Stimulated activated CD8-positive, alpha-beta memory T cell treated with anti-CD3 and anti-CD28 coated beads, Interleukin-15, amount 100 ng/mL, for 1 hour (primary cell): ENCODE measurements at places on chromosomes 12 and 14.

GRCh38 chr12:20211981-20212421 lies 156.3 kb upstream of the PDE3A start:
- no peak for DNase-seq

DNA sequence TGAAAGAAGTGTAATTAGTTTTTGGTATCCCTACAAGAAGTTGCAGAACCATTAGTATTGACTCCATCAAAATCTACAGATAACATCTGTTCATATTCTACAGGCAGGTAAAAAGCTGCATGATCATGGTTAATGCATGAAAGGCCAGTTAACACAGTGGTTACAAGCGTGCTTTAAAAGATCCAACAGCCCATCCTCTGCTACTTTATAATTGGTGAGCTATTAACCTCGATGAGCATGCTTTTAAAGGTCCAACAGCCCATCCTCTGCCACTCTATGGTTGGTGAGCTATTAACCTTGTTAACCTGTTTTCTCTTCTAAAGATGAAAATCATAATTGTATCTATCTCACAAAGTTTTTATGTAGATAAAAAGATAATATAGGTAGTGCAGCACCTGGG lies 289.3 kb downstream of the DUSP6 start:
- no peak for DNase-seq

GRCh38 chr12:100138803-100139098 lies 3.9 kb downstream of the BLTP3B start:
- no peak for DNase-seq

GRCh38 chr14:68124979-68125731 lies 305.6 kb downstream of the RAD51B start:
- no peak for DNase-seq

- no peak for DNase-seq
These were observed 13.5 kb downstream of the TCL1A start for GRCh38 chr14:95700221-95700976.

GRCh38 chr12:118102070-118102469 lies 1.7 kb downstream of the VSIG10 start:
- no peak for DNase-seq

GRCh38 chr12:52612431-52613383 lies 5.7 kb downstream of the KRT73 start:
- DNase-seq = no peak

GRCh38 chr14:58258156-58258555 lies 13.5 kb downstream of the PSMA3 start:
- DNase-seq = no peak

- no peak for DNase-seq
These were observed 77.1 kb upstream of the ANKS1B start for GRCh38 chr12:100061814-100062213.

DNA sequence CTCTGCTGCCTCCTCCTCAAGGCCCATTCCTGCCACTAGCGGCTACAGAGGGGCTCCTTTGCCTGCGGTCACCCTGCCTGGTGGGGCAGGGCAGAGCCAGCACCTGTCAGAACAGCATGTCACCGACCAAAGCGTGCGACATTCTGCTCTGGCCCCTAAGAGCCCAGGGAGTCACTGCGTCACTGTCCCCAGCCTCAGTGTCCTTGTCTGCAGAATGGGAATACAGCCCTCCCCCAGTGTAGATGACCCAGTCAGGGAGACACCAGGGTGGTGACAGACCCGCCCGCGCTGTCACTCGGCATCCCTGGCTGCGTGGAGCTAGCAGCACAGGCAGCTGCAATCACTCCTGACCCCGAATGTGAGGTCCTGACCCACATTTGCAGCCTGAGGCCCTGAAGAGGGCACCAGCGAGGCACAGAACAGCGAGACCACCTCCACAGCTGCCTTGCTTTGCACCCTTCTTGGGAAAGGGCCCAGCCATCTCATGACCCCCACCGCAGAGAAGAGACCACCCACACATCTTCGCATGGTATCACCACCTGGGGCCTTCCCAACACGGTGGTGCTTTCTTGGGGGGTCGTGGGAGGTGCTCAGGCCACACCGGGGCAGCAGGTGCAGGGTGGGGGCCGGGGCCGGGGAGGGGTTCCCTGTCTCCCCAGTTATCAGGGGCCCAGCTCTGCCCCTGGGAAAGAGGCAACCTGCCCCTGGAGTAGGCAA lies 2.5 kb downstream of the AHNAK2 start:
- DNase-seq = no peak

DNA sequence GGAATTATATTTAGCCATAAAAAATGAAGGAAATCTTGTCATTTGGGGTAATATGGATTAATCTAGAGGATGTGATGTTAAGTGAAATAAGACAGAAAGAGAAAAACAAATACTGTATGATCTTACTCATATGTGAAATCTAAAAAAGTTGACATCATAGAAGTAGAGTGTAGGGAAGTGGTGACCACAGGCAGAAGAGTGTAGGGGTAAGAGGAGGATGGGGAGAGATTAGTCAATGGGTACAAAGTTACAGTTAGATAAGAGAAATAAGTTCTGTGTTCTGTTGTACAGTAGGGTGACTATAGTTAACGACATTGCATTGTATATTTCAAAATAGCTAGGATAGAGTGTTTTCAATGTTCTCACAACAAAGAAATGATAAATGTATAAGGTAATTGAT lies 87.0 kb downstream of the TSHR start:
- no peak for DNase-seq

DNA sequence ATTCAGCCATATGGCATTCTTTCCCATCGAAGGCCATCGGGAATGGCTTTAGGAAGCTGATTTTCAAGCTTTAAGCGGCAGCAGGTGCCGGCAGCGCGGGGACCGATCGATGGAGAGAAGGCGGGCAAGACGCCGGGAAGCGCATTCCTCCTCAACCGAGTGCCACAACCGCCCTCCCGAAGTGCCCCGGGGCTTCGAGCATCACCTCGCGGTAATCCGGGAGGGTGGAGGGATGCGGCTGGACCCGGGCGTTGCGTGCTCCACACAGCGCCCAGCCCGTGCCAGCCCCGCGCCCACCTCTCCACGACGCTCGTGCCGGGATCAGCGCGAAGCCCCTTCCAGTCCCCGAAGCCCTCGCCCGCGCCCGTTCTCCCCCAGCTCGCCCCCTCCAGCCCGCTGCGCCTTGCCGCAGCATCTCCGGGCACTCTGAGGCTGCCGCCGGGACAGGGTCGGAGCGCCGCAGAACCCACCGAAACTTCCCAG lies 3.2 kb downstream of the USP44 start:
- DNase-seq = no peak

DNA sequence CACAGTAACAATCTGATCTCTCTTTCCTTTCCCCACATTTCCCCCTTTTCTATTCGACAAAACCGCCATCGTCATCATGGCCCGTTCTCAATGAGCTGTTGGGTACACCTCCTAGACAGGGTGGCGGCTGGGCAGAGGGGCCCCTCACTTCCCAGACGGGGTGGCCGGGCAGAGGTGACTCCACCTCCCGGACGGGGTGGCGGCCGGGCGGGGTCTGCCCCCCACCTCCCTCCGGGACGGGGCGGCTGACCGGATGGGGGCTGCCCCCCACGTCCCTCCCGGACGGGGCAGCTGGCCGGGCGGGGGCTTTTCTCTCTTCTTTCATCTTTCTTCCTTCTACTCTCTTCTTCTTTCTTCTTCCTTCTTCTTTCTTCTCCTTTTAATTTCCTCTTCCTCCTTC lies 1.3 kb upstream of the NUBPL start:
- no peak for DNase-seq

- no peak for DNase-seq
These were observed 213.6 kb downstream of the KIF26A start for GRCh38 chr14:104351849-104352492.

GRCh38 chr14:101132051-101132571 lies 228.6 kb upstream of the RTL1 start:
- DNase-seq = no peak

GRCh38 chr12:6684609-6685008 lies 4.6 kb downstream of the ZNF384 start:
- DNase-seq = no peak

GRCh38 chr12:124515981-124516380 lies 51.4 kb downstream of the NCOR2 start:
- DNase-seq = no peak

DNA sequence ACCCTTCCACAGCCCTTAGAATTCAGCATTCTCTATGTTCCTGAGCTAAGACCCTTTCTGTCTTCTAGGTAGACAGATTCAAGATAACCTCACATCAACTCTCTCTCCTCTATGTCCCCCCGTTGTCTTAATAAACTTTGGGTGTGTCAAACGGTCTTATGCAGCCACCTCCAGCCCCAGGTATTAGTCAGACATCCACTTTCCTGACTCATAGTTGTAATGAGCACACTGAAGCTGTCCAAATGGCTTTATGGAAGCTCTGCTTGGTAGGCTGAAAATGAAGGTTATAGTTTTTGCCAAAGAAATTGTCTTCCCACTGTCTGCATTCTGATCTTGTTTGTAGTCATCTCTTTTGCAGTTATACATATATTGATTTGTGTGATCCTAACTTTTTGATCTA lies 482.0 kb downstream of the RMST start:
- no peak for DNase-seq

GRCh38 chr12:114794049-114794558 lies 110.1 kb upstream of the TBX3 start:
- no peak for DNase-seq

DNA sequence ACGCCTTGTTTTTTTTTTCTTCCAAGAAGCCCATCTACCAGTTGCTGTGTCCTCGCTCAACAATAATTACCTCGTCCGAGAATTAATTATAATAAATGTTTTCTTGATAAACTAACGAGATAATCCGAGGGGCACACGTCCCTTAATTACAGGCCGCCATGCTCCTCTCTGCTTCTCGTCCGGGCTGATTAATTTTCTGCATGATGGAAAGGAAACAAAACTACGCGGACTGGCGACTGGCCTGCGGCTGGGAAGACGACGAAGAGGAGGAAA lies 2.2 kb downstream of the OTX2 start:
- no peak for DNase-seq

GRCh38 chr12:8912914-8913313 lies 1.4 kb upstream of the PHC1 start:
- DNase-seq = no peak

- DNase-seq = no peak
These were observed 32.3 kb downstream of the PLEKHG3 start for GRCh38 chr14:64736271-64737169.

- no peak for DNase-seq
These were observed 473.5 kb upstream of the MGAT4C start for GRCh38 chr12:86729739-86730138.

DNA sequence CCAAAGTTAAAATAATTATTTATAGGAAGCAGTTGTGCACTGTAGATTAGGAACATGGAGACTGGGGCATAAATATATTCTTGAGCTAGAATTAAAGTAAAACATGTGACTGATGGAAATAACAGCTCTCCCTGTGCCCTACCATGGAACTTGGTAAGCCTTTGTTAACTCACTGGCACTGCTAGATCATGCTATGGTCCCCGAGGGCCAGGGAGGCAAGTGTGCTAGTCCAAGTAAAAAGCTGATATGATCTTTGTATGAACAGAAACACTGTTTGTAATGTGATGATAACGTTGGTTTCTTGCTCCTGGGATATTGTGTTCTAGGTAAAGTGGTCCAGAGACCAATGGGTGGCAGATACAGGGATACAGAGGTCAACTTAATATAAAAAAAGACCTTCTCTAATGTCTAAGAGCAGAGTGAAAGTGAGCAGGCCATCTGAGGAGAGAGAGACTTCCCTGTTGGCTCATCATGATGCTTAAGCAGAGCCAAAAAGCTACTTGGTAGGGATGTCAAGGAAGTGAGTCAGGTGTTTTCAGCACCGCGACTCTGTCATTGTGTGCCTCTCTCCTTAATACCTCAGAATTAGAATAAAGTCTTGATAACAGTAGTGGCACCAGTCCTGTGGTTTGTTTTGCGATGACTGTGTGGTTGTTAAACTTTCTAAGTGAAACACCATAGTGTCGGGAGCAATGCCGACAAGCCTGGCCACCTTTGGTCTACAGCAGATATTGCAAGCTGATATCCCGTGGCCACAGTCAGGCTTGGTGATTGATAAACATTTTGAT lies 27.6 kb downstream of the BICD1 start:
- DNase-seq = no peak

DNA sequence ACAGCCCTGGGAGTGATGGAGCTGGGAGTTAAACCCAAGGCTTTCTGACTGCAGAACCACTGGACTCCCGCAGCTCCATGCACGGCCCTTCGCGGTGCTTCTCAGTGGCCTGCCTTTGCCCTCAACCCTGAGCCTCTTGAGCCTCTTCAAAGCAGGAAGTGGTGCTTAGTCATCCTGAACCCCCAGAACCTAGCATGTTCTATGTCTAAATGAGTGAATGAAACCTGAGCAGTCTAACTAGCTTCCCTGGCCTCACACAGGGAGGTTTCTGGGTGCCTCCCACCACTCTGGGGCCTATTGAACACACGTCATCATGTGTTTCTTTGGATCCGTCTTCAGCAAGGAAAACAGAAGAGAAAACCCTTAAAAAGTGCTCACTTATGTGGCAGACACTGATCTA lies 117.9 kb upstream of the SFSWAP start:
- no peak for DNase-seq

GRCh38 chr14:91310606-91311283 lies 66.2 kb upstream of the GPR68 start:
- DNase-seq = no peak

- no peak for DNase-seq
These were observed 11.7 kb downstream of the CINP start for GRCh38 chr14:102351023-102351422.

DNA sequence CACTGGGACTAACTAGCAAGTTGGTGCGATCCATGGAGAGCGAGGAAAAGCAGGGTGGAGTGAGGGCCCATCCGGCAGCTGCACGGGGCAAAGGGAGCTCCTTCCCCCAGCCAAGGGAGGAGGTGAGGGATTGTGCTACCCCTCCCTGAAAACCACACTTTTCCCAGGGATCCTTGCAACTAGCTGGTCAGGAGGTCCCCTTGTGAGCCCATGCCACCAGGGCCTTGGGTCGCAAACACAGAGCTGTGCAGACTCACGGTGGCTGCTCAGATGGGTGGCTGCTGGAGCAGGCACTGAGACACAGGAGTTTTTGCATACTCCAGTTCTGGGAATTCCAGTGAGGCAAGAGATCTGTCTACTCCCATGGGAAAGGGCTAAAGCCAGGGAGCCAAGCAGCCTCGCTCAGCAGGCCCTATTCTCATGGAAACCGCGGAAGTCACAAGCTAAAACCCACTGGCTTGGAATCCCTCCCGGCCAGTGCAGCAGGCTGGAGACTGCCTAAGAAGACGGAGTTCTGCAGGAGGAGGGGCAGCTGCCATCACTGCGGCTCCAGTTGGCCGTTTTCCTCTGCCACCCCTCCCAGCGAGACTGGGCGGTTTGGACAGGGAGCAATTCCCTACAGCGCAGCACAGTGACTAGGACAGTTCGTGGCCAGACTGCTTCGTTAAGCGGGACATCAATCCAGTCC lies 10.9 kb upstream of the ZNF705A start:
- no peak for DNase-seq

GRCh38 chr12:109775172-109775881 lies 57.9 kb downstream of the TRPV4 start:
- peak; percentile 60 for DNase-seq
